Right hindlimb (tissue), 1 donor: ENCODE measurements at places on chromosomes 2 and 18.

- no peak for DNase-seq
These were observed 12.4 kb downstream of the POU3F3 start for GRCh38 chr2:104866122-104866864.

DNA sequence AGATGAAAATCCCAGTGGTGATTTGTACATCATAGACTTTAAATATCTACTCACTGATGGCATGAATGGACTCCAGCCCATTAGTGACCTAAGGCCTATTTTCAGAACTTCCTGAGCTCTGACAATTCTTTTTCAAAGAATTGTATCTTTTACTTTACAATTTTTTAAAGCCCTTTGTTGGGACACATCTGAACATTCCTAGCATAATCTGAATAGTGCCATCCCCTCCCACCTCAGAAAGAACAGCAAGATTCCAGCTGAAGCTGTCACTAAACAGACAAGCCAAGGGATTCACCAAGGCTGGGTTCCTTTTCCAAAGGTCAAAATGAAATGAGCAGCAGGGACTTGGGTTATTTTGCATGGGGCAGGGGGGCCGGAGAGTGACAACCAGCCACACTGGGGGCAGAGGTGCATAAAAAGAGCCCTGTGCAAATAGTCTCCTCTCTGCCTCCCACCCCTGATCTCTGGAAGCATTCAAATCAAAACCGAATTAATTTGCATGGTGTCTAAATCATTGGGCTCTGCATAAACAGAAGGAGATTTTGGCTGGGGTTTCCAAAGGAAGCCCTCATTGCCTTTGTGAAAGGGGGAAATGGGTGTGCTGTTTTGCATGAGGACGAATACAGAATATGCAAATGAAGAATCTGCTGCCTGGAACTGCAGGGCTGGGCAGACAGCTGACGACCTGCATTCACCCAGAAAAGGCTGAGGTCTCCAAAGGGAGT, 17.2 kb downstream of the EPHA4 start:
- no peak for DNase-seq

GRCh38 chr2:32246911-32247310, 17.8 kb downstream of the NLRC4 start:
- no peak for DNase-seq

GRCh38 chr2:102081606-102082005, 60.9 kb upstream of the IL1R1 start:
- DNase-seq: no peak

DNA sequence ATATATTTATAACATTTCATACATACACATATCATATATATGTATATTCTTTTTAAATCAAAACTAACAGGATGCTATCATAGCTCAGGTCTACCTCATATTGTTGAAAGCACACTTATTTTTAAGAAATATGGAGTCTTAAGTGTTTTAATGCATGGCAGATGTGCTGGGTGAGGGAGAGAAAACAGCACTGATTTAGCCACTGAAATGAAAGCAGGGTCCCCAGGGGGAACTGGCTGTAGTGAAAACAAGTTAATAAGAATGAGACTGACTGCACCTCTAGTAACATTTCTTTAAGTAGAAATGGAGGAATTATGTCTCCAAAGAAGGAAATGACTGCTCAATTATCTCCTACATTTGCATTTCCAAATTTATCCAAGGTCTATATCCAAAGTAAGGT, 857.8 kb downstream of the DCDC2C start:
- no peak for DNase-seq

- DNase-seq: no peak
These were observed 65.4 kb downstream of the POLE4 start for GRCh38 chr2:75023666-75024455.

DNA sequence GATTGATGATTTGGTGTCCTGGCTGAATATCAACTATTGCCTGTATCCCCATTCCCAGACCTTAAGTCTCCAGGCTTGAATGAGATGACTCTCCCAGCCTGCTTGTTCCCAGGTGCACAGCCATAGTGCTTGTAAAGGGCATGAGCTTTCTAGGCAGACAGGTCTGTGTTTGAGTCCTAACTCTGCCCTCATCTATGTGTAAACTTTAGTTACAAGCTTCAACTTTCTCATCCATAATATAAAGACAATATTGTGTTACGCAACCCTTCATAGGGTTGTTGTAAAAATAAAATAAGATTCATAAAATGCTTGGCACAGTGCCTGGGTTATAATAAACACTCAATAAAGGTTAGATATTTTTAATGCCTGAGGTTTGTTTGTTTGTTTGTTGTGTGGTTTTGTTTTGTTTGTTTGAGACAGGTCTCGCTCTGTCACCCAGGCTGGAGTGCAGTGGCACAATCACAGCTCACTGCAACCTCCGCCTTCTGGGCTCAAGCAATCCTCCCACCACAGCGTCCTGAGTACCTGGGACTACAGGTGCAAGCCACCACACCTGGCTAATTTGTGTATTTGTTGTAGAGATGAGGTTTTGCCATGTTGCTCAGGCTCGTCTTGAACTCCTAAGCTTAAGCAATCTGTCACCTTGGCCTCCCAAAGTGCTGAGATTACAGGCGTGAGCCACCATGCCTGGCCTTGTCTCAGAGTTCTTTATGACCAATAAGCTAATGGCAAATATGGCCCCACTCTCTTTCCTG, 89.4 kb upstream of the MAPRE2 start:
- no peak for DNase-seq

GRCh38 chr2:56416500-56417176, 232.8 kb downstream of the CCDC85A start:
- no peak for DNase-seq

- DNase-seq: no peak
These were observed 58.4 kb upstream of the GLI2 start for GRCh38 chr2:120677221-120677620.

DNA sequence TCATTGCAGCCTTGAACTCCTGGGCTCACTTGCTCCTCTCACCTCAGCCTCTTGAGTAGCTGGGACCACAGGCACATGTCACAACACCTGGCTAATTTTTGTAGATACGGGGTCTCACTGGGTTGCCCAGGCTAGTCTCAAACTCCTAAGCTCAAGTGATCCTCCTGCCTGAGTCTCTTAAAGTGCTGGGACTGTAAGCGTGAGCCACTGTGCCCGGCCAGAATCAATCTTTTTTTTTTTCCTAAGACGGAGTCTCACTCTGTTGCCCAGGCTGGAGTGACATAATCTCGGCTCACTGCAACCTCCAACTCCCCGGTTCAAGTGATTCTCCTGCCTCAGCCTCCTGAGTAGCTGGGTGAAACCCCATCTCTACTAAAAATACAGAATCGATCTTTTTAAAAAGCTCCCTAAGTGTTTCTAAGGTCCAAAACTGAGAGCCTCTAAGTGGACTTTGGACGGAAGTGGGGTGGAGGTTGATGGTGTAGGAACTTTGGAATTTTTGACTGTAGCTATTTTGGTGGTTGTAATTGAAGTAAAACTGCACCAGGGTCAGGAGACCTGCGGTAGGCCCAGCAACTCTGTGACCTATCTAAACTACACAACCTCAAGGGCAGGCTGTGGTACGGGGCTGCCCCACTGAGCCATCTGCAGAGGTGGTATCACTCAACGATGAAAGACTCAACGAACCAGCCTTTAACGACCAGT, 82.9 kb downstream of the POLR1A start:
- no peak for DNase-seq

DNA sequence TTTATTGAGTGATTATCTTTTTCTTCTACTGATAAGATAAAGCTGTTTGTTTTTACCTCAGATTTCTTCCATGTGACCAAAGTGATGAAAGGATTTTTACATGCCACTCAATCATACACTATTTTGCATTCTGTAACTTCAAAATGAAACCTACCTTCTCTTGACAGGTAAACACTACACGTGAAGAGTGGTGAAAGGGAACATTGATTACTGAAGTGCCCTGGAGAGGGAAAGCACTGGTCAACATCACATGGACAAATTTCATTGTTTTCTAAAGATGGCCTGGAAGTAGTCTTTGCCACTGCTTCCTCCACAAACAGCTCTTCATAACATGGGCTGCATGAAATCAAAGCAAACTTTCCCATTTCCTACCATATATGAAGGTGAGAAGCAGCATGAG, 120.1 kb downstream of the HIBCH start:
- DNase-seq: no peak

- no peak for DNase-seq
These were observed 309.5 kb upstream of the LYPD1 start for GRCh38 chr2:132979339-132980093.

DNA sequence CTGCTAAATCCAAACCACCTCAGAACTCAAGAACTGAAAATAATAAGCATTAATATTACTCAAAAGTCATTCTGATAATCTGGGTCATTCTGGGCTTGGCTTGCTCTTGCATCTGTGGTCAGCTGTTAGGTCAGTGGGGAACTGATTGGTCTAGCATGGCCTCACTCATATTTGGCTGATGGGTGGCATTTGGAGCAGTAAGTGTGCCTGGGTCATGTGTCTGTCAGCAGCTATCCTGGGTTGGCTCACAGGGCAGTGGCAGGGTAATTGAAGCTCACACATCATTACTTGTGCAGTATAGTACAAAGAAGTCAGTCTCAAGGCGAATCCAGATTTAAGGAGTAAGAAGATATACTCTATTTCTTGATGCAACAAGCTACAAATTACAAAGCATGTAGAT, 9.6 kb downstream of the RPL37A start:
- DNase-seq: no peak

DNA sequence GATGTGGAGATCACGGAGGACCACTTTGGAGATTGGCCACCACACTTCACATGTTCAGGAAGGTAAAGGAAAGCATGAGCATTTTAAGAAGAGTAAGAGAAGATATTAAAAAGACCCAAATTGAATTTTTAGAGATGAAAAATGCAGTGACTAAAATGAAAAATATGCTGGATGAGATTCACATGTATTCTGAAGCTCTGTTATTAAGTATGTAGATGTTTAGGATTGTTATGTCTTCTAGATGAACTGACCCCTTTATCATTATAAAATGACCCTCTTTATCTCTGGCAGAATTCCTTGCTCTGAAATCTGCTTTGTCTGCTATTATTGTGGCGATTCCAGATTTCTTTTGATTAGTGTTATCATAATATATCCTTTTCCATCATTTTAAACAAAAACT, 36.0 kb upstream of the DYNC2LI1 start:
- DNase-seq: no peak

- DNase-seq: no peak
These were observed 296.6 kb downstream of the TMX3 start for GRCh38 chr18:68418226-68418868.

DNA sequence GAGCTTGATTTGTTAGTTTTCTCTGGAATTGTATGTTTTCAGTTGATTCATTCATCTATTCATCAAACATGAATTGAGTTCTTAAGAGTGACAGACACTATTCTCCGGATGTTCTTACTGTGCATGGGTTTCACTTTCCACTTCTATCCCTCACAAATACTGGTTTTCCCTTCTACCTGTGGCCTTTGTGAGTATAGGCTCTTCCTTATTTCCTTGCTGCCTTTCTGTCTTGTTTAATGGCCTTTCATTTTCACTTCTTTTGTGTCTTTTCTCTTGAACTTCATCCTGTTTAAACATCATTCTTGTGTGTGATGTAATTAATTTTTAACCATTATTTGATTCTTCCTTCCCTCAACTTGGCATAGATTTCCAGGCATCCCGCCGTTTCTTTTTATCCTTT, 90.7 kb downstream of the CRIM1 start:
- no peak for DNase-seq

- DNase-seq: no peak
These were observed 110.9 kb downstream of the SS18 start for GRCh38 chr18:25979369-25980040.

GRCh38 chr18:27022477-27022876, 157.0 kb upstream of the AQP4 start:
- no peak for DNase-seq

GRCh38 chr2:120691410-120691809, 44.3 kb upstream of the GLI2 start:
- DNase-seq: no peak

GRCh38 chr2:16623031-16623430, 42.6 kb downstream of the CYRIA start:
- no peak for DNase-seq

- DNase-seq: no peak
These were observed 35.8 kb upstream of the CYP26B1 start for GRCh38 chr2:72183466-72183865.

DNA sequence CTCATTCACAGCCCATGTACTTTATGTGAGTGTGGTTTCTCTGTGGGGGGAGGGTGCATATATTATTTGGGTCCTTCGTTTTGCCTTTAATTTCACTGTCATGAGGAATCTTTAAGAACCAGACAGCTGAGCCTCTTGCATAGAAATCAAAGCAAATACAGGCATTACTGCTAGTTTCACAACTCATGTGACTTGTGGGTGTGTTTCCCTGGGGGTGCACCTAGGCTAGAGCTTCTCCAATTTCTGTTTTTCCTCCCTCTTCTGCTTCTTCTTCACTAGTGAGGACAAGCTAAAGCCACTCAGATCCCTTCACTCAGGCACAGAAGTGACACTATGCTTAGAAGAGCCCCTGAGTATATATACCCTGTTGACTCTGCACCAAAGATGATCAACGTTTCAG, 131.4 kb downstream of the ACOXL start:
- no peak for DNase-seq

DNA sequence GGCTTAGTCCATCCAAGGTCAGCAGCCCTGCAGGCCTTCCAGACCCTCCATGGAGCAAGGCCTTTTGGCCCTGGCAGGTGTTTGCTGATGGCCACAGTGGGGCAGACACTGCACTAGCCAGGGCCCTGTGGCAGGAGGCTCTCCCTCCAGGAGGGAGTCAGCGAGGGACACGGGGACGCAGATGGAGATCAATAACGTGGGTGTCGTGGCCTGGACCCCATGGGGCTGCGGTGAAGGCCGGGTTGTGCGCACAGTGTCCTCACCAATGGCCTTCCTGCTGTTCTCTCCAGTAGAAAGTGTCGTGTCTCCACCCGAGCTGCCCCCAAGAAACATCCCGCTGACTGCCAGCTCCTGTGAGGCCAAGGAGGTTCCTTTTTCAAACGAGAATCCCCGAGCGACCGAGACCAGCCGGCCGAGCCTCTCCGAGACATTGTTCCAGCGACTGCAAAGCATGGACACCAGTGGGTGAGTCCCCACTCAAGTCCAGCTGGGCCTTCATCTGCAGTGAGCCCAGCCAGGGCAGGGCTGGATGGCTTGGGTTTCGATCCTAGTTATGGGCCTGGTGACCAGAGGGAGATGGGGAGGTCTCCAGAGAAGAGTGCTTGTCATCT, 65.4 kb downstream of the INPP5D start:
- DNase-seq: no peak

DNA sequence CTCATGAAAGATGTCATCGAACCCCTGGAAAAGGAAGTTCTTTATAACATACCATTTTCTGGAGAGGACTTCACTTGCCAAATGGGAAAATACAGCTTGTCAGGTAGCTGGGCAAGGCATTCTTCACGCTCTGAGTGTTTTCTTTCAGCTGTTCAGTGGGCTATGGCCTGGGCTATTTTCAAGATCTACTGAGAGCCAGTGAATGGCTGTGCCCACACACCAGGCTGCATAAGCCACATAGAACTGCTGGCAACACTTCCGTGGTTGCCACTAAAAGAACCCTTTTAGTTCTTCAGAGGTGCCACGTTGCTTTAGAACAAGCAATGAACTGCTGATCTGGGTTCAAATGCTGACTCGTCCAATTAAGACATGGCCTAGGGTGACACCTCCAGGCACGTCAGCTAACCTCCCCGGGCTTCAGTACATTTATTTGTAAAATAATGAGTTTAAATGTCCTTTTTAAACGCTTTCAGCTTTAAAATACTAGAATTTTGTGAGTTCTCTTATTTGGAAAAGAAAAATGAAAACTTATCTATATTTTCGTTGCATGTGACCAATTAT, 36.6 kb upstream of the GORASP2 start:
- no peak for DNase-seq
